ENCODE measurements at places on chromosomes 11 and 22.
A peak's percentile ranks its signal among the peaks of the same experiment; 100 is the strongest.

DNA sequence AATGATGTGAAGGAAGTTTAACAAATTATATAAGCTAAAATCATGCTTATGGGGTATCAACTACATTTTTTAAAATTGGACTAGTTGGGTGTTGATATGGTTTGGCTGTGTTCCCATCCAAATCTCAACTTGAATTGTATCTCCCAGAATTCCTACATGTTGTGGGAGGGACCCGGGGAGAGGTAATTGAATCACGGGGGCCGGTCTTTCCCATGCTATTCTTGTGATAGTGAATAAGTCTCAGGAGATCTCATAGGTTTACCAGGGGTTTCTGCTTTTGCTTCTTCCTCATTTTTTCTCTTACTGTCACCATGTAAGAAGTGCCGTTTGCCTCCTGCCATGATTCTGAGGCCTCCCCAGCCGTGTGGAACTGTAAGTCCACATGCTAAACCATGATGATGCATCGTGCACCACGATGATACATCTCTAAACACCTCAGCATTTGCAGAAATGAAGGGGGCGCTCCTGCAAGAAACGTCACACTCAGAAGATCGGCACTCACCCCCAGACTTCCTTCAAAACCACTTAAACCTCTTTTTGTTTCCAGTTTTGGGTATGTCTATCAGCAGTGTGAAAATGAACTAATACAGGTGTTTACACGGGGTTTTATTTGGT lies 340.0 kb downstream of the SHANK2 start:
- no peak for DNase-seq

DNA sequence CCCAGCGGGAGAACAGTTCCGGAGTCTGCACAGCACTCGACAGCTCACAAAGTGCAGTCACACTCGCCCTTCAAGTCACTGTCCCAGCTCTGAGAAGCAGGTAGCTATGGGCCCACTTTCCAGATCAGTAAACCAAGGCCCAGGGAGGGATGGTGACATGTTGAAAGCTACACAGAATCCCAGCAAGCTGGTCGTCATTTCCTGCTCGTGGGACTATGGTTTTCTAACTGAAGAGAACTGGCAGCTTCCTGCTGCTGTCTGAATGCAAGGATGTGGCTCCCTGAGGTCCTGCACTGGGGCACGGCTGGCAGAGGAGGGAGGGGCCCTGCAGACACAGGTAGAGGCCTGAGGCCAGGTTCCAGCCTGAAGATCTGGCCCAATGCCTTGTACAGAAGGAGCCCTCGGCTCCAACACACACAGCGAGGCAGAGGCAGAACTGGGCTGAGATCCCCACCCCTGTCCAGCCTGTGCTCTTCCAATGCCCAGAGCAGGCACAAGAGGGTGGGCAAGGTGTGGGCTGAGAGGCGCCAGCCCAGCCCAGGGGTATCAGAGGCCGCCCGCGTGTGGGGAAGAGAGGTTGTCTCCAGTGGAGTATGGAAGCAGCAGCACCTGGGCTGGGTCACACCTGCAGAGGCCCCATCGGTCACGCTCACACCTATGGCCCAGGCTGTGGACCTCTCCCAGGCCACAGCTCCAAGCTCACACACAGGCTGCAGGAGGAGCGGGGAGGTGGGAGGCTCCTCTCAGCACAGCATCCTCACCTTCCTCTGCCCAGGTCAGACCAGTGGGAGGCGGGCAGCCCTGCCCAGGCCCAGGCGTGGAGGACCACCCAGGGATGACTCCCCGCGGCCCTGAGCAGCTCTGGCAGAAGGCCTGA lies 119.2 kb downstream of the PHF21B start:
- DNase-seq: no peak

DNA sequence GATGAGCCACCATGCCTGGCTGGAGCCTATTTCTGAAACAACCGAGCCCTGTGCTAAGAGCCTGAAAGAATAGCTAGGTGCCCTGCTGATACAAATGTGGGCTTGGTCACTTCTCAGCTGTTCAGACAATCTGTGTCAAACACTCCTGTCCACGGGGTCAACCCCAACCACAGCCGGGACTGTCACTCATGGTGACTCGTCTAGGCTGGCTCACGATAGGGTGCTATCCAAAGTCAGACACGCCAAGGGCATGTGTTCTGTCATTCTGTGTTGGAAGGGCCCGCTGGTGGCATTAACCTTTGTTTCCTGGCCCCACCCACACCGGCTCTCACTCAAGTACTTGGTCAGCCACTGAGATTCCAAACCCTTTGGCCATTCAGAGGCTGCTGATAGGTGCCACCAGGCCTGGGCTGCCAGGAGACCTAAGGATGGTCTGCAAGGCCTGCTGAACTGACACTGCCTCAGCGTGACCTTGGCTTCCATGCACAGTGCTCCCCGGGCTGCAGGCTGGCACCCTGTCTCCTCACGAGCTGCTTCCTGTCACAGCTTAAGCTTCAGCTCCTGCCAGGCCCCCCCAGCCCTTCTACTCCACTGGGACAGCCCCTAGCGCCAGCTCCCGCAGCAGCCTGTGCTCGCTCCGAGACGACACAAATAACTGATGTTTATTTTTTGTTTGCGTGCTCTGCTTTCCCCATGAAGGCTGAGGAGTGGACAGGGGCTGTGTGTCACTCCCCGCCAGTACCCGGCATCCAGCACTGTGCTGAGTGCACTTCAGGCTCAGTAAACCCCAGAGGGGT lies 14.2 kb upstream of the CDC42BPG start:
- no peak for DNase-seq

DNA sequence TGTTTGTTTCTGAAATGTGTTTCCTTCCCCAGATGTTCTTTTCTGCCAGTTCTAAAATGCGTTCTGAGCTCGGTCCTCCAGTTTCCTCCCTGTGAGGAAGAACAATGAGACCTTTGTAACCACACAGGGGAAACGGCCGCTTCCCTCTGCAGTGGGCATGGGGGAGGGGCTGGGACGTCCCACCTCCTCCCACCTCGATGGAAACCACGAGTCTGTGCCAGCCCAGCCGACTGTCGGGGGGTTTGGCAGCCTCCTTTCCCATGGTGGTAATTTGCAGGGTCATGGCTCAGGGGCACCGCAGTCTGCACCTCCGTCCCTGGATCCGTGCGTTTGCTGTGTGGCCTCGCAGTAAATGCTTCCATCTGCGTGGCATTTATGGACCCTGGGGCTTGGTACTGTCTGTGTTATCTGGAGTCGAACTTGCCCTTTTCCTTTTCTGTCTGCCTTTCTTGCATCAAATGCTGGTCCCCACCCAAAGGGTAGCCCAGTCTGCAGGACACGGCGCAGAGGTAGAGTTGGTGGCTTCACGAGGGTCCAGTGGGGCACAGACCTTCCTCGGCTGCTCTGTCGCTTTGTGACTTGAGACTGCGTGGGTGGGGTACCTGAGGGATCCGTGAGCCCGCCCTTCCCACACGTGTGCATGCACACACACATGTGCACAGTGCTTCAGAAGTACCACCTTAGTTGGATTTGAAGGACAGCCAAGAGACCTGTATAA lies 16.1 kb downstream of the LRP5 start:
- DNase-seq: peak; percentile 43
